NCI-H1436 (cell line): ENCODE measurements at places on chromosomes 11 and 22.
A peak's percentile ranks its signal among the peaks of the same experiment; 100 is the strongest.

- DNase-seq: peak; percentile 64
Observed at GRCh38 chr22:36757668-36758211, 18.2 kb downstream of the IFT27 start.

GRCh38 chr11:36146437-36146836, 142.8 kb downstream of the COMMD9 start:
- no peak for DNase-seq

DNA sequence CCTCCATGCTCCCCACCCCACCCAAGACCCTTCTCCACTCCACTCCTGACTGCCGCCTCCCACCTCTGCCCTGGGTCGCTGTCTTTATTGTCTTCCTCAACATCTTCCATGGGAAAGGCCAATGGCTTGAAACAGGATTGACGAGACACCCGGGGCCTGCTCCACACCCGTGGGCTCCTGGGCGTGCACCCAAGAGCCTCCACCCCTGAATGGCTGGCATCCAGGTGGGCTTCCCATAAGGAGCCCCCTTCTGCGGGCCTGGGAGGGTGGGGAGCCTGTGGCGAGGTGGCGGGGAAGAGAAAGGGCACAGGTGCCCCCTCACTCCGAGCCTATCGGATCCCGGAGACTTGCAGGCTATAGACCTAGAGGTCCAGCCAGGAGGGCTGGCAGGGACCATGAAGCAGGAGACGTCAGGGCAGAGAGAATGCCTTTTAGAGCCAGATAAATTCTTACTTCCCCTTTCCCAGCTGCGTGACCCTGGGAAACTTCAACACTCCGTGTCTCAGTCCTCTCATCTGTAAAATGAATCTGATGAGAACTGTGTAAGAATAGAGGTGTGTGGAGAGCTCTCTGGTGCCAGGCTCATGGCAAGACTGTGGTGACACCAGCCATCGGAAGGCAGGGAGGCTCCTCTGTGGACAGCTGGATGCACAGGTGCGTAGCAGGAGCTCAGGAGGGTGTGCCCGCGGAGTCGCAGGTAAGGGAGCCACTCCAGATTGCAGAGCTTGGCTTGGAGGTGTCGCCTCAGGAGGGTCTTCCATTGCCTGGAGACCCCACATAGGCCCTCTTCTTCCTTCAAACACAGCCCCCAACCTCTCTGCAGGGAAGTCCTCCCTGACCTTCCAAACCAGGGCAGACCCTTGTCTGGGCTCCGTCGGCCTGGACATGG, 53.9 kb downstream of the SMIM38 start:
- DNase-seq: no peak

DNA sequence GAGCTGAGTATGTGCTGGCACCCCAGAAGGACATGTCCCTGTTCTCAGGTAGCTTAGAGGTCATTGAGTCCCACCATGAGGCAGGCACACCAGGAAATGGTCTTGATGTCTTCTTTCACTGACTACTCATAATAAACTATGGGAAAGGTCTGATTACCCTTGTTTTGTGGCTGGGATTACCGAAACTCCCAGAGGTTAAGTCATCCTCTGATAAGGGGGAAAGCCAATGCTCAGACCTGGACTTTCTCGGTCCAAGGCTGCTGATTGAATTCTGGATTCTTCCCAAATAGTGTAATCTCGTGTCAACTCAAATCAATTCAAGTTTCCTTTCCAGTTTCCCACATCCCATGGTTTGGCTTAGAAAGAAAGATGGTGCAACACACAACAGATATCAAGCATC, 3.7 kb upstream of the CD44 start:
- DNase-seq: no peak

DNA sequence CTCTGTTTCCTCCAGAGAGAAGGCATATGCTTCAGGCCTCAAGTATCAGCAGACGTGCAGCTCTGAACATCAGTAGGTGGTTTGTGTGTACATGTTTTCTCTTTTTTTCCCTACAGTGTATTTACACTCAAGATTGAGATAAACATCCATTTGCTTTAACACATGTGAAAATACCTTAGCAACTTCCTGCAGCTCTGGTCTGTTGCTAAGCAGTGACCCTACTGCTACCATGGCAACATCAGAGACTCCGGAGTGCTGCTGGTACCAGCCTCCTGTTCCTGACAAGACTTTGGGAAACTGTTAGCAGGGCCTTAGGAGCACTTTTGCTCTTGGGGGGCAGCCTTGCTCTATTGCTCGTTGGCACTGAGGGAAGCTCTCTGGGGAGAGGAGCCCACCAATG, 221.2 kb upstream of the PLET1 start:
- no peak for DNase-seq

- no peak for DNase-seq
Observed at GRCh38 chr11:30015725-30016412, 961 bp downstream of the KCNA4 start.

- no peak for DNase-seq
Observed at GRCh38 chr11:131658952-131659351, 288.5 kb downstream of the NTM start.

- no peak for DNase-seq
Observed at GRCh38 chr11:18280438-18281045, 14.5 kb downstream of the SAA1 start.

- peak; percentile 75 for DNase-seq
Observed at GRCh38 chr11:78000193-78000592, 5.7 kb upstream of the INTS4 start.

- no peak for DNase-seq
Observed at GRCh38 chr11:83047515-83048225, 24.0 kb downstream of the RAB30 start.

DNA sequence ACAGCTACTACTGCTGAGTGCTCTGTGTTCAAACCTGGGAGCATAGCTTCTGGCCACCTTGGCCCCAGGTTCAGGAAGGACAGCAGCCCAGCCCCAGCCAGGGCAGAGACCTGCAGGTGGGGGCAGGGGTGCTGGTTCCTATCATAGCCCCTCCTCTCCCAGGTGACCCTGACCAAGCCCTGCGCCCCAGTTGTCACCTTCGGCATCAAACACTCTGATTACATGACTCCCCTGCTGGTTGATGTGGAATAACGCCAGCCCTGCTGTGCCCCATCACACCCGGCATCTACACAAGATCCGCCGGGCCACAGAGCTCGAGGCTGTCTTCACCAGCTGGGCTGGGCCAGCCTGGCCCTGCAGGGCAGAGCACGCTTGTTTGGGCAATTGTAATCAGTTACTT, 6.9 kb downstream of the SCGB1C1 start:
- no peak for DNase-seq

GRCh38 chr22:48307931-48308330, 1519.7 kb downstream of the BRD1 start:
- DNase-seq: no peak

DNA sequence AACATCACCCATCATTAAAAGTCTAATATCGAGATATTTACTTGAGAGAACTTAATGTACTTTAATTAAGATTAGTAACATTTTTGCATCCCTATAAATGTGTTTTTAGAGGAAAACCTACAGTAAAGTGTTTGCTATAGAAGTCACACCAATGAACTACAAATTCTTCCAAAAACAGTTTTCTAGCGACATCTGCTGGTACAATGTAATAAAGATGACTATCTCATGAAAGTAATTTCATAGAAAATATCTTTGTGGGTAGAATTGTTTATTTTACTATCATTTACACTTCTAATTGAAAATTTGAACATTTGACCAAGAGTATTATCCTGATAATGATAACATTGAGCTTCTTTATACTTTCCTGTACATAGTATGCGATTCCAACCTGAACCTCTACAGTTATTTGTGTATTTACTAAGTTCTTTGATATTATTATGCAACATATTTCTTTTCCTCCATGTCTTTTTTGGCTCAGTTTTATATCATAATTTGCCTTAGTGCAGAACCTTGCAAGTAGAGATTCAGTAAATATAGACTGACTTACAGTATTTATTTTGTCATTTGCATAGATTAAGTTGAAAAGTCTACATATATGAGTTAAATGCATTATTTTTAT, 252.7 kb downstream of the TMEM135 start:
- DNase-seq: peak; percentile 73

GRCh38 chr22:42683578-42684283, 34.5 kb upstream of the CYB5R3 start:
- no peak for DNase-seq

- peak; percentile 67 for DNase-seq
Observed at GRCh38 chr22:23113067-23113846, 28.5 kb downstream of the RSPH14 start.

GRCh38 chr11:24748261-24748660, 251.4 kb downstream of the LUZP2 start:
- no peak for DNase-seq

DNA sequence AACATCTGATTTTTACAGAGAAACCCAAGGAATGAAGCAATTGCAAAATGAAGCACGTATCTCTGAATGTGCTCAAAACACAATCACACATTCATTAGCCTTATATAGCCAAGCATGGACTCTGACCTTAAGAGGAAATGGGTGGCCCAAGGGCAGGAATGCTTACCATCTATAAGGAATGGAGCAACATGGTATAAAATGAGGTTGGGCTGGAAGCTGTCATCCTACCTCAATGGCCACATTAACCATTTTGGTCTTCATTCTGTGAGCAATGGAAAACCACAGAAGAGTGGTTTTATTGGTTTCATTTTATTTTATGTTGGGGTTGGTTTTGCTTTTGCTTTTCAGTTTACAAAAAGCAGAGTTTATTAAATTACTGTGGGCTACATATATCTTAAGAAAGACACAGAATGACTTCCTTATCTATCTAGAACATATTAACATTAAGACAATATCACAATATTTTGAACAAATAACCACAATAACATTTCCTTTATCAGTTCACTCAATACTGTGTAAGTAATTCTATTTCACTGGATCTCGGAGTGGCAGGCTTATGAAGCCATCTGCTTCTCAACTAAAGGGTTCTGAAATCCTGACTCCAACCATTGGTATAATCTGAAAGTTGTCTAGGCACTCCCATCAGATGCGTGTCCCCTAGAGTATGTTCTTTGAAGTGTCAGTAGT, 10.8 kb upstream of the MS4A13 start:
- DNase-seq: no peak

- no peak for DNase-seq
Observed at GRCh38 chr11:56923116-56923515, 65.6 kb upstream of the OR5AK2 start.

- no peak for DNase-seq
Observed at GRCh38 chr11:131079036-131079435, 162.8 kb upstream of the SNX19 start.

DNA sequence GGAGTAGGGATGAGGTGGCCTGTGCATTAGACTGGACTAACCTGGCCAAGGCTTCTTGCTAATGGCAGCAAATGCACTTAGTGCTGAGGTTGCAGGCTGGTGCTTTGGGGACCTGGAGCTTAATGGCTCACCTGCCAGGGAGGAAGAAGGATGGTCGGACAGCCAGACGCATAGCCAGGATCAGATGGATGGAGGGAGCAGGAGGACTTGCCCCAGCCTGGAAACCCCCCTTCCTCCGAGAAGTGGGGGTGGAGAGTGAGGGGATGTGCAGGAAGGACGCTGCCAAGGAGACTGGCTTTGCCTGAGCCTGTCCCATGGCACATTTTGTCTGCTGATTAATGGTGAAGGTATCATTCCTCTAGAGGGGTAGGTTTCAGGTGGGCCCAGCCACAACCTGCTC, 17.9 kb downstream of the IGLL1 start:
- DNase-seq: no peak

DNA sequence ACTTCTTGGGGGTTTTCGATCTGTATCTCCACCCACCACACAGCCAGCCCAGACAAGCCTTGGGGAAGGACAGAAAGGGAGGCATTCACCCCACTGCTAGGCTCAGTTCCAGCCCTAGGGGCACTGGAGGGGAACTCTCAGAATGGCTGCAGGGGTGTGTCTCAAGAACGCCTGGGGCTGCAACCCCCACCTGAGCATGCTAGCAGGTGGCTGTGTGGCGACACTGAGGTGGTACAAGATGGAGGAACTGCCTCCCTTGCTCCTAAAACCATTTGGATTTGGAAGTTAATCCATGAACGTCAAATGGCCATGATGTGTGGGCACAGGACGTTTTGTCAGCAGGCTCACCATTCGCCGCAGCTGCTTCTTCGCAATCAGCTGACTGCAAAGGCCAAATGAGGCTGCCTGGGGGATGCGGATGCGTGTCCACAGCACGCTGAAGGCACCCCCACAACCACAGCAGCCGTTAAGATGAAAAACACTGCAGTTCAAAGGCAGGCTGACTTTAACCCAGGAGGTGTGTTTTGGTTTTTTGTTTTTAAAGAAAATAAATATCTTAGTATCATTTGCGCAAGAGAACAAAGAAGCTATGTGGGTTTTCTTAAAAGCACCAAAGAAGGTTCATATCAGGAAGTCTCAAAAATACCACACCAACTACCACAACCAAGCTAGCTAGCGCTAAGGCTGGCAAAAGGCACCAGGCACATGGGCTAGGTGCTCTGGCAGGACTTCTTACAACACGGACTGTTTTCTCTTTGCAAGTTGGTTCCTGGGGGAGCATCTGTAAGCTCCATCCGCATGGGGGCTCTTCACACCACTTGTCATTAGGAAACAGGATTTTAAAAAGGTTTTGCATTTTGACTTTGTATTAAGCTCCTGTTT, 22.2 kb upstream of the NAP1L4 start:
- no peak for DNase-seq

GRCh38 chr11:109526061-109526460, 104.1 kb downstream of the C11orf87 start:
- DNase-seq: no peak

- no peak for DNase-seq
Observed at GRCh38 chr22:41947424-41948080, 600 bp upstream of the CENPM start.

- no peak for DNase-seq
Observed at GRCh38 chr11:75903276-75903675, 88.3 kb downstream of the UVRAG start.

DNA sequence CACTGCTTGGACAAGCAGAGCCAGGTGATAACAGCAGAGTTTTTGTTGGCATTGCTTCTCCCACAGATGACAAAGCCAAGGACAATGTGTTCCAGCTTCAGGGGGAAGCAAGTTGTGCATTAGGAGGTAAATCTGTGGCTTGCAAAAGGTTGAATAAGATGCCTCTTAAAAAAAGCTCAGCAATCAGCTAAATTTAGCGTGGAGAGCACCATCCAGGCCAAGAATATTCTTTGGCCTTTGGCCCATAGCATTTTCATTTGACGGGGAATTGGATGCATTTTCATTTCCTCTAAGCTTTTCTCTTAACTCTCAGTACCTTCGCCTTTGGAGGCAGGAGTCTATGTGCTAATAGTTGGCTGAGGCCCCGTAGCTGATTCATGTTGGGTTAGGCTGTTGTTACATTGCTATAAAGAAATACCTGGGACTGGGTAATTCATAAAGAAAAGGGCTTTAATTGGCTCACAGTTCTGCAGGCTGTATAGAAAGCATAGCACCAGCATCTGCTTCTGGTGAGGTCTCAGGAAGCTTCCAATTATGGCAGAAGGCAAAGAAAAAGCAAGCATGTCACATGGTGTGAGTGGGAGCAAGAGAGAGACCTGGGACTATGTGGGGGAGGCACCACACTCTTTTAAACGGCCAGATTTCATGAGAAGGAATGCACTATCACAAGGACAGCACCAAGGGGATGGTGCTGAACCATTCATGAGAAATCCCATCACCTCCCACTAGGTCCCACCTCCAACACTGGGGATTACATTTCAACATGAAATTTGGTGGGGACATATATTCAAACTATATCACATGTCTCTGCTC, 350.1 kb upstream of the C11orf87 start:
- DNase-seq: no peak
